IPS-NIHi11 (cell line): ENCODE measurements at places on chromosomes 11 and 22.

- DNase-seq = no peak
Observed at GRCh38 chr11:6356503-6357055, 33.7 kb upstream of the SMPD1 start.

GRCh38 chr11:123537726-123538125 lies 107.7 kb downstream of the GRAMD1B start:
- no peak for DNase-seq

GRCh38 chr11:4183410-4184057 lies 88.9 kb downstream of the RRM1 start:
- DNase-seq = no peak

DNA sequence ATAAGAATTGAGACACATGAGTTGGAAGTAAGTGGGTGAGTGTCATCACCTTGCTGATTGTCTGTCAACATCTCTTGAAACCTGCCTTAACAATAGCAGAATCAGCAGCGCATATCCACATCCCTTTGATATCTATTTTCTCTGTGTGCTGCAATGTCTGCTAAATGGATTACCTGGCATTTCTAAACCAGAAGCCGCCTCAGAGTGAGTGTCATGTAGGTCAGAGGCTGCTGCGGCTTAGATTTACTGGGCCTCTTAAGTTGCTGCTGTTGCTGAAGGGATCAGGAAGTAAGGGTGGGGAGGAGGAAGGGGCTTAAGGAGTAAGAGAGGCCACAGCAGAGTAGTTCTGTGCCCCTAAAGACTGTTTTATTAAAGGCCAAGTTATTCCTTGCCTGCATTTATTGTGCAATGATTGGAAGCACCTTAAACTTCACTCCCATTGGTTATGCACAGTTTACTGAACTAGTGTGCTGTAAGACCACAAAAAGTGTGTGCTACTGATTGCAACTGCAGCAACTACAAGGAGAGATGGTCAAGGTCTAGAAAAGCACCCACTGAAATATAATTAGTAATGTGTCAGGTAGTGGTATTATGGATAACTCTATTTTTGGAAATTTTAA lies 29.8 kb upstream of the TMEM41B start:
- no peak for DNase-seq

GRCh38 chr11:125874556-125875124 lies 12.8 kb upstream of the HYLS1 start:
- DNase-seq = peak; percentile 63

- DNase-seq = no peak
Observed at GRCh38 chr11:26323837-26324236, 8.1 kb upstream of the ANO3 start.

DNA sequence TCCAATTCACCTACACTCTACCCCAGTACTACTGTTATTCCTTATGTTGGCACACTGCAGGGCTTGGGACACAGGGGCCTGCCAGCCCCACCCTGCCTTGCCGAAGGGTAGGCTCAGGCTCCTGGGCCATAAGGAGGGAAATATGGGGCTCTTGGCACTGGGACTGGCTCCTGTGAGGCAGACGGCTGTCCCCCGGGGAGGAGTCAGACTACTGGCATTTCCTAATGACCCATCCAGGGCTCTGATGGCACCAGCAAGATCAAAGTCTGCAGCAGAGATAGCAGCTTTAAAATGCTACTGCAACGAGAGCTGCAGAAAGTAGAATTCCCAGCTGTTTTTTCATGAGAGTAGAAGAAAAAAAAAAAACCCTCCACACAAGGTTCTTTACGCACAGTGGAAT lies 42.2 kb upstream of the CYP2D6 start:
- DNase-seq = no peak

- peak; percentile 38 for DNase-seq
Observed at GRCh38 chr11:74948546-74948897, 369 bp downstream of the XRRA1 start.

GRCh38 chr22:33688903-33689302 lies 231.4 kb downstream of the LARGE1 start:
- no peak for DNase-seq

GRCh38 chr22:40000171-40000570 lies 5.4 kb downstream of the FAM83F start:
- no peak for DNase-seq

DNA sequence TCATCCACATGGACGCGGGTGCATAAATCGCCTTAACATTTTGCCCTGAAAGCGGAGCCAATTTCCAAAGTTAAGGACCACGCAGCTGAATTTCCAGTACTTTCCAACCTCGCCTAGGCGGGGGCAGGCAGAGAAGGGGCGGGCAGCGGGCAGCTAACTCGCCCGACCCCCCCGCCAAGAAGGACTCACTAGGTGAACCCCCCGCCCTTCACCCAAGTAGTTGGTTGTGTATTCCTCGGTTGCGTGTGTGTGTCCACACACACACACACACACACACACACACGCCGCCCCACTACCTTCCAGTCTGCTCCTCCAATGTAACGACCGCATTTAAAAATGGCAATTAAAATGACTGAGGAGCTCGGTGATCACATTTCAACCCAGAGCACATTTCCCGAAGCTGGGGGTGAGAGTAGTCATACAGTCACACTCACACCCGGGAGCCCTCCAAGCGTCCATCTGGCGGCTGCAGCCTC lies 1.4 kb downstream of the TENM4 start:
- DNase-seq = no peak

DNA sequence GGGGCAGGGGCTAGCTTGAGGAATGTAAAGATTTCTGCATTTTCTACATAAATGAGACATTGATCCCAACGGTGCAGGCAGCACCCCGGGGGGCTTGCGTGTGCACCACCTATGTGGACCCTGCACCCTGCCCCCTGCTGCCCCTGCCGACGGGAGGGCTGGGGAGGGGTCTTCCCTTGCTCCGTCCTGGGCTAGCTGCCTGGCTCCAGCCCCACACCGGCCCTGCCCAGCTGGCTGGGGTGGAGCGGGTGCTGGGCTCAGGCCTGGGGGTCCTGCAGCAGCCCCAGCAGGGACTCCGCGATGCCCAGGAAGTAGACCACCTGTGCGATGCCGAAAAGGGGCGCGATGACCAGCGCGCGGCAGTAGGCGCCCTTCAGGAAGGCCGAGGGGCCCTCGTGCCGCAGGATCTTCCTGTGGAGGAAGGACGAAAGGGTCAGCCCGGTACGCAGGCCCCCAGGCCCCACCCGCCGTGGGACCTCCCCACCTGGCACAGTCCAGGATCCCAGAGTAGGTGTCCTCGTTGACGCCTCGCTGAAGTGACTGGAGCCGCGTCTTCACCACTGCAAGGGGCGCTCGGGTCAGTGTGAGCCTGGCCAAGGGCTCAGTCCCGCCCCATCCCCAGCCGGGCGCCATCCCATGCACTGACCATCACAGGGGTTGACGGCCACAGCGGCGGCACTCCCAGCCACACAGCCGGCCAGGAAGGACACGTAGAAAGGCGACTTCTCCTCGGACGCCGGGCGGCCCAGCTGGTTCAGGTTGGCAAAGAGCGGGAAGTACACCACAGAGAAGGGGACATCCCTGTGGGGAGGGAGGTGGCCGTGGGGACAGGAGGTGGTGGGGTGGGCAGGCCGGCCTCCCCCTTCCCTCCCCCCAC lies 2.0 kb upstream of the CEND1 start:
- no peak for DNase-seq

- DNase-seq = peak; percentile 99
Observed at GRCh38 chr22:35552196-35552842, 11.7 kb downstream of the RASD2 start.

GRCh38 chr11:43797866-43798265 lies 82.8 kb upstream of the ALKBH3 start:
- no peak for DNase-seq

DNA sequence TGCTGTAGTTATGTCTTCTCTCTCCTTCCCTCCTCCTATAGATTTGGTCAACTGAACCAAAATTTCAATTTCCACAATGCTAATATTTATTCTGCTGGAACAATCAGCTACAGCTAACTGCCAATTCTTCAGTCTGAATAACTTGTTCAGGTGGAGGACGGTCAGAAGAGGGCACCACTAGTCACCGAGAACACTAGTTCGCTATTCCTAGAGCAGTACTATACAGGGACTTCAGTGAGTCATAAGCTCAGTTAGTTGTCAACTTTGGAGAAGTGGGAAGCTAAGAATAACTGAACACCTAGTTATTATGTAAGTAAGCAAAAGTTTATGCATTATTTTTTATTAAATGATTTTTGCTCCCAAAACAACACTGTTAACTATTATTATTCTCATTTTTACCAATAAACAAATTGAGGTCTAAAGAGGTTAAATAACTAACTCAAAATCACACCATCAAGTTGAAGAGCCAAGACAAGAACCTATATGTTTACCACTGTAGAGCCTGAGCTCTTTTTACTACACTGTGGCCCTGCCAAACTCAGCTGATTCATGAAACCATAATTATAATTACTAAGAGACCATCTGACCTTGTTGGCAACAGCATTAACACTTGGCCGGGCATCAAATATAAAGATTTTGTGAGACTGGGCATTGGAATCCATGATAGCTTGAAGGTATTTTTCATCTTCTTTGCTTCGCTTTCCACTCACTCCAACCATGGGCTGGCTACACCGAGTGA lies 59.0 kb downstream of the CEP57 start:
- peak; percentile 42 for DNase-seq

DNA sequence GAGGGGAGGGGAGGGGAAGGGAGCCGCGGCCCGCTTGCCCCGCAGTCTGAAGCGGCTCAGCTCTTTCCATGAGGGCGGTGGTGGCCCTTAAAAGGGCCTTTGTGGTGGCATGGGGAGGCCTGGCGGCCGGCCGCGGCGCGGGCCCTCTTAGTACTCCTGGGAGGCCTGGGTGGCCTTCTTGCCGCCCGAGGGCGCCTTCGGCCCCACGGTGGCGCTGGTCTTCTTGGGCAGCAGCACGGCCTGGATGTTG lies 6.9 kb downstream of the DPAGT1 start:
- DNase-seq = peak; percentile 70

DNA sequence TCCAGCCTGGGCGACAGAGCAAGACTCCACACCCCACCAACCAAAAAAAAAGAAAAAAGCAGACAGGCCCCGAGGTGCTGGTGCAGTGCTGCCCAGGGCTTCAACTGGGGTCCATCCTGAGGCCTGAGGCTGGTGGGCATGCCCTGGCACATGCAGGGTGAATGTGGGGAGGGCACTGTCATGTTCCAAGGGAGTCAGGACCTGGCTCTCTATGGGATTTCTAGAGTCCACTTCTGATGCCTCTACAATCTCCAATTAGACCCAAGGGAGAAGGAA lies 10.1 kb downstream of the CENPM start:
- DNase-seq = no peak

DNA sequence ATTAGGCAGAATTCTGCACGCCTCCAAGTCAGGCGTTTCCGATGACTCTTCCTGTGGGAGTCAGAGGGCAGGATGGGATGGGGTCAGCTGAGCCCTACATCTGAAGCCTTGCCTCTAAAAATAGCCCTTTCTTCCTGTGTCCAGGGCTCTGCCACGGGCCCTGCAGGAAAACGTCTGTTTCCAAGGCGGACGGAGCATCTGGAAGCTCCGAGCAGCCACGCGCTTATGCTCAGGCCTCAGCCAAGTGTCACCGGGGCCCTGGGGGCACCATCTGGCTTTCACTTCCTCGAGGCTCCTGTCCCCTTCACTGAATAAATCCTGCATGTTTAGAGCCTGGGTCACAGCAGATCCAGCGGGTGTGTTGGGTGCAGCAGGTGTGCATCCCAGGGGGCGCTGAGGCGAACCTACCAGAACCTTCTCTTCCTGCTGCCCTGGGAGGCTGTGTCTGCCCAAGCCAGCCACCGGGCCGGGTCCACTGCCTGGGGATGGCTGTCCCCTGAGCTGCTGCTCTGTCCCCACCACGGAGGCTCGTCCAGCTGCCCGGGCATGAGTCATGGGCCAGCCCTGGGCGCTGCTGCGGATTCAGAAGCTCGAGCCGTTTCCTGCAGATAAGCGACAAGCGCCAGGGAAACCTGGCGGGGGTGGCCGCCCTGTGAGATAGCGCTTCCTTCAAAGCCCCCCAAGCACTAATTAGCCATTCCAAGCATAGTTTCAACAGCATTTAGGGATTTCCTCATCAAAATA lies 32.0 kb upstream of the LINC01488 start:
- no peak for DNase-seq

- DNase-seq = no peak
Observed at GRCh38 chr22:21650823-21651520, 8.9 kb downstream of the SDF2L1 start.

DNA sequence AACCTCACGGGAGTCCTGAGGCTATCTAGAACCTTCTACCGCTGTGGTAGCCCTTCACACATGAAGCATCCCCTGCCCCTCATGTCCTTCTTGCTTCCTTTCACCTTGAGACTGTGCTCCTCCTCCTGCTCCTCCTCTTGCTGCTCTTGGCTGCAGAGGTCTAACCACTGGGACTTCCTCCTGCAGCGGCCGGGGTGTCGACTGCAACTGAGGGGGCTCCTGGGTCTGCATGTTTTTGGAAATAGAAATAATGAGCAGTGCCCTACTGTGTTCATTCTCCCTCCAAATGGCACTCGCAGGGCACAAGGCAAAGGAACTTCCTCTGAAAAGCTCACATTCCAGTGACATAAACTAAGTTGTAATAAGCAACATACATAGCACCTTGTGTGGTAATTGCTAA lies 14.8 kb downstream of the PIWIL3 start:
- DNase-seq = no peak

GRCh38 chr22:36191106-36191836 lies 10.3 kb downstream of the APOL4 start:
- no peak for DNase-seq

DNA sequence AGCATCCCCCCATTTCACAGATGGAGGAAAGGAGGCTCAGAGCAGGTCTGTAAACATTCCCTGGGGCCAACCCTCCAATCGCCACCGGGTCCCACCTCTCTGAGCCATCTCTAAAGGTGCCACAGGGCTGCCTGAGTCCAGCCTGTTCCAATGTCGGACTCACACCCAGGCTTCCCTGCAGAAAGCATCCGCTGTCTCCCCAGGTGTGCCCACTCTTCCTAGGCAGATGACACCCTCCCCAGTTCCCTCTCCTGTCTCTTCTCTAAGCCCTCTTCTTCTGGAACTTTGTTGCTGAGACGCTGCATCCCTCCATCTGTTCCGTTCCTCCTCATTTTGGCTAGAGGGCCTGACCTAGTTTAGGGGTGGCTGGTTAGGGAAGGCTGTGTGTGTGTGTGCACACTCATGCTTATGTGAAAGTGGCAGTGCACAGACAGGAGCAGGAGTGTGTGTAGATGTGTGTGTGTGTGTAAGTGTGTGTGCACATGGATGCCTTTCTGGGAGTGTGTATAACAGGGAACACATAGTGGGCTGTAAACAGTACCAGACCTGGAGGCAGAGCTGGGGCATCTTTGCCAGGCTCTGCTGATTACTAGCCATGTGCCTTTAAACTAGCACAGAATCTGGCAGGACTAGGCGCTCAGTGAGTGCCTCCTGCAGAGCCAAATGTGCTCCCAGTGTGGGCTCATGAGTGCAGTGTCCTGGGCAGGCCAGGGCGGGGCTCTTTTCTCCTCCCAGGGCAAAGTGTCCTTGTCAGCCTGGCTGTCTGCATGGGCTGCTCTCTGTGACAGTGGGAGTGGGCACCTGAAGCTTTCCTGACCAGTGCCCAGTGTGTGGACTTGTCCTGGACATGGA lies 77.3 kb upstream of the NECTIN1 start:
- no peak for DNase-seq
